ENCODE measurements at places on chromosomes 4 and X.

DNA sequence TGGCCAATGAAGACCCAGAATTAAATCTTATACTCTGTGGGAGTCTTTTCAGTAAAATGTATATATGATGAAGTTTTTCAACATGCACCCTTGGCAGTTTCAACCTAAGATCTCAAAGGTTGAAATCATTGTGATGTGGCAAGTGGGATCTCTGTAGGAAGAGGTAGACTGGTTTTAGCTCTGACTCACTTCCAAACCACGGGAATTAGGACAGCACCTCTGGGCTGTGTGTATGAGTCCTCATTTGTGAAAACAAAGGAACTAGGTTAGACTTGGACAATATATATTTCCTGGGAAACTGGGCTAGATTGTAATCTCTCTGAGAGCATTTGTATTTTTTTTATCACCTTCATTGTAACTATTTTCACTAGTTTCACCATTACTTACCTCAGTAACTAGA, 333.0 kb downstream of the ADGRL3 start:
- no peak for DNase-seq

DNA sequence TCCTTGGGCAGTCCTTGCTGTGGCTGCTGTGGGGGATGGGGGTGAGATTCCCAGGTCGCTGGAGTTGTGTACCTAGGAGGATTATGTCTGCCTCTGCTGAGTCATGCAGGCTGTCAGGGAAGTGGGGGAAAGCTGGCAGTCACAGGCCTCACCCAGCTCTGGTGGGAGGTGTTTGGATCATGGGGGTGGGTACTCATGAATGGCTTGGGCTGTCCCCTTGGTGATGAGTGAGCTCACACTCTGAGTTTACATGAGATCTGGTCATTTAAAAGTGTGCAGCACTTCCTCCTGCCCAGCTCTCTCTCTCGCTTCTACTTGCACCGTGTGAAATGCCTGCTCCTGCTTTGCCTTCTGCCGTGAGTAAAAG, 24.6 kb upstream of the PDLIM3 start:
- no peak for DNase-seq

- DNase-seq, result no peak
Measured at GRCh38 chrX:134570509-134570846, 87.8 kb downstream of the PLAC1 start.

- no peak for DNase-seq
Measured at GRCh38 chr4:143359644-143360193, 23.0 kb downstream of the GAB1 start.

GRCh38 chr4:98997166-98997565, 1.6 kb downstream of the METAP1 start:
- DNase-seq, result no peak

- DNase-seq, result no peak
Measured at GRCh38 chr4:85883180-85883579, 408.2 kb downstream of the ARHGAP24 start.

DNA sequence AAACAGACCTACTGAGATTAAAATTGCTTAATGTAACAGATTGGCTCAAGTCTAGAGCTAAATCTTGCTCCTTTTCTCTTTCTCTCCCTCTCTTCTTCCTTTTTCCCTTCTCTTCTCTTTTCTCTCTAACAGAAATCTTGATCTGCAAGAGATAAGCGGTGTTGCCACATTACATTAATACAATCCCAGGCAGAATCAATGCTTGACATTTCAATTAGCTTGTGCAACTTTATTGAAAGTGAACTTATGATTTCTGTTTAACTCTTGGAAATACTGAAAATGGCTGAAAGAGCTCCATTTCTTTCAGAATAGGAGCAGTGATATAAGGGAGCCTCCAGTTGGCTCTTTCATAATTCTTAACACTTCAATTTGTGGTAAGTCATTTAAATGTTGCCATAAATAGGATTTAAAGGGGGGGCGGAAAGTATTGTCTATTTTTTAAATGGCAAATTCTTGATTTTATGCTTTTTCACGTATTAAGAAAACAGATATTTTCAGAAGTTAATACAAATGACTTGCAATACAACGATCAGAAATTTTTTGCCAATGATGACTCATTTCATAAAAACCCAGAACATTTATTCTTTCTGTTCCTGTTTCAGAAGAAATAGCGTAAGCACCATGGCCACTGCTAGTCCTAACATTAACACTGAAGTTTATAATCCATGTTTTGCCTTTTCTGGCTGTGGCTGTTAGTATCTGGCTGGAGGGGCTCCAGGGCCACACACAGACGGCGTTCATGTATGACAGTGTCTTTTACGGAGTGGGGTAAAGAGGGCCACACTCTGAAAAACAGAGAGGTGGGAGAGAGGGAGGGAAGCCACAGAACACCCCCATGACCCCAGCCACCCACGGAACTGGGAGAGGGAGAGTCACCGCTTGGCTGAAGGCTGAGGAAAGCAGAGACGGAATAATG, 115.7 kb upstream of the FAT1 start:
- no peak for DNase-seq

GRCh38 chr4:129355516-129355915, 259.6 kb downstream of the C4orf33 start:
- DNase-seq, result no peak

- no peak for DNase-seq
Measured at GRCh38 chr4:110224142-110224541, 25.7 kb upstream of the ELOVL6 start.

DNA sequence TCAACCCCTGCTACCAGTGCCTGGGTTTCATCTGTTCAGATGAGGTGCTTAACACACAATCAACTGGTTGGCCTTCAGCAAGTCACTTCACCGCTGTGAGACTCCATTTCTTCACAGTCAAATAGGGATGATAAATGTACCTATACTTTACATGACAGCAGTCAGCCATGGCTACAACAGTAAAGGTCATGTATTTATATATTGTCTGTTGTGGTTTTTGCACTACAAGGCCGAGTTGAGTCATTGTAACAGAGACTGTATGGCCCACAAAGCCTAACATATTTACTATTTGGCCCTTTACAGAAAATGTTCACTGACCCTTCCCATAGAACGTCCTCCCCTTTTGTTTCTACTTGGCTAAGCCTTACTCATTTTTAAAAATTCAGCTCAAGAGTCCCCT, 404.6 kb upstream of the F9 start:
- DNase-seq, result no peak

- DNase-seq, result no peak
Measured at GRCh38 chr4:135724421-135724820, 1522.8 kb upstream of the PABPC4L start.

- no peak for DNase-seq
Measured at GRCh38 chr4:111572470-111572869, 572.8 kb upstream of the FAM241A start.

GRCh38 chr4:98687876-98688275, 29.5 kb upstream of the TSPAN5 start:
- no peak for DNase-seq

DNA sequence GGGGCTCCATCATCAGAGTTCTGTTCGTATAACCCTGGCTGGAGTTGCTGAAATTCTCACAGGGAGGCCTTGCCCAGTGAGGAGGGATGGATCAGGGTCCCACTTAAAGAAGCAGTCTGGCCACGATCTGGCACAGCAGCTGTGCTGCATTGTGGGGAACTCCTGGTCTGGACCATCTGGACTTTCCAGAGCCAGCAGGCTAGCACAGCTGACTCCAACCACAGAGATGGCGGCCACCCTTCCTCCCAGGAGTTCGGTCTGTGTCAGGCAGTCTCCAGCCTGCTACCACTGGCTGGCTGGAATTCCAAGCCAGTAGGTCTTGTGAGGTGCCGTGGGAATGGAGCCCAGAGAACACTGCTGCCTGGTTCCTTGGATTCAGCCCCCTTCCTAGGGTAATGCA, 62.0 kb downstream of the SLAIN2 start:
- DNase-seq, result no peak

DNA sequence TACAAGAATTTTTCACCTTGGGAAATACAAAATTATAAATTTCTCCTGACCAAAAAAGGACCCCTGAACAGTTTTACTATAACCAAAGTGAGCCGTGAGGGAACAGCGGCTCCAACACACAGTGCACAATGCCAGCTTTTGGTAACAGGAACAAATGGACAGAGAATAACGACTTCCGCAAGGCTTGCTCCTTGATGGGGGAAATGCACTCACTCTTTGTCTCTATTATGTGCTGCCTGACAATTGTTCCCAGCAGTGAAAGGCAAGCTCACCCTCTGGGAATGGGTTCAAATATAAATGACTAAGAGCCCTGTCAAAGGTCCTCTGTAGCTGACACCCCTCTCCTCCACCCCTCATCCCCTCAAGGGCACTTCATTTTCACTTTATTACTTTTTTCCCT, 325.8 kb upstream of the GALNT7 start:
- DNase-seq, result no peak

Data from activated CD4-positive, alpha-beta T cell treated with anti-CD3 and anti-CD28 coated beads for 1 hour (primary cell).